ENCODE measurements at places on chromosomes 12 and 14.

DNA sequence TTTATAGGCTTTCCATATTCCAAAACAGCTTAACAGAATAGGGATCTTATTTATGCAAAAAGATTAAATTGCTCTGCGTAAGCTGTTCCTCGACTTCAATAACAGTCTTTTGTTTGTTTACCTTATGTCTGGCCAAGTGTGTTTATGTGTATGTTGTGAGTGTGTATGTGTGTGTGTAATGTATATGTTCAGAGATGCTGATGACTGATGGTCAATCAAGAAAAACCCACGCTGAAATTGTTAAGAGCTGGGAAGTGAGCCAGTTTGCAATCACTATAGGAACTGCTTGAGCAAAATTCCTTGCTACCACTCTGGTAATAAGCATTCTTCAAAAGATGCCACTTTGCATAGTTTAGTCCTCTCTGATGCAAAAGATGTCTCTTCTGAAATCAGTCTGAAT lies 59.6 kb downstream of the PRKD1 start:
- peak; percentile 38 for DNase-seq

DNA sequence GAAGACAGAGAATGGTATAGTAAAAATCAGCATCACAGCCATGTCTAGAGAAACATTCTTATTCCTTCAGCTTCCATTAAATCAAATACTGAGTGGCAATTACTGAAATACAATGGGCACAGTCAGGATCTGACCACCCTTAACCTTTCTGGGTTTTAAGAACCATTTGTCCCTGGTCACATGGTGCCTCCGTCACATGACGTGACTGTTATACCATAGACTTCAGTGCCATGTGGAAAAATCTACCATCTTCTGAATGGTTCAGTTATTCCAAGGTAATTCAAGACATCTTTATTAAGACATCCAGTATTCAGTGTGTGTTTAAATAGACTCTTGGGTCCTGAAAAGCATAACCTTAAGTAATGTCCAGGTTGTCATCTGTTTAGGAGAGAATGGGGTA lies 553.1 kb upstream of the FLRT2 start:
- DNase-seq = no peak

GRCh38 chr12:120067084-120067869 lies 49.3 kb downstream of the RAB35 start:
- no peak for DNase-seq

DNA sequence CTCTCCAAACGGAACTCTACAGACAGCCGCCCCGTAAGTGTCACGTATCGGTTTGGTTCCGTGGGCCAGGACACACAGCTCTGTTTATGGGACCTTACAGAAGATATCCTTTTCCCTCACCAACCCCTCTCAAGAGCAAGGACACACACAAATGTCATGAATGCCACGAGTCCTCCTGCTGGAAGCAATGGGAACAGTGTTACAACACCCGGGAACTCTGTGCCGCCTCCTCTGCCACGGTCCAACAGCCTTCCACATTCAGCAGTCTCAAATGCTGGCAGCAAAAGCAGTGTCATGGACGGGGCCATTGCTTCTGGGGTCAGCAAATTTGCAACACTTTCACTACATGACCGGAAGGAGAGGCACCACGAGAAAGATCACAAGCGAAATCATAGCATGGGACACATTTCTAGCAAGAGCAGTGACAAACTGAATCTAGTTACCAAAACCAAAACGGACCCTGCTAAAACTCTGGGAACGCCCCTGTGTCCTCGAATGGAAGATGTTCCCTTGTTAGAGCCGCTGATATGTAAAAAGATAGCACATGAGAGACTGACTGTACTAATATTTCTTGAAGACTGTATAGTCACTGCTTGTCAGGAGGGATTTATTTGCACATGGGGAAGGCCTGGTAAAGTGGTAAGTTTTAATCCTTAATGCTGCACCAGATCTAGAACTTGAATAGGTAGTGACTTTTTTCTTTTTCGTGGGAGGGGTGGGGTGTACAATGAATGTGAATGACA lies 69.7 kb downstream of the WDR20 start:
- no peak for DNase-seq

- DNase-seq = no peak
Observed at GRCh38 chr12:104740668-104741067, 217.4 kb downstream of the SLC41A2 start.

DNA sequence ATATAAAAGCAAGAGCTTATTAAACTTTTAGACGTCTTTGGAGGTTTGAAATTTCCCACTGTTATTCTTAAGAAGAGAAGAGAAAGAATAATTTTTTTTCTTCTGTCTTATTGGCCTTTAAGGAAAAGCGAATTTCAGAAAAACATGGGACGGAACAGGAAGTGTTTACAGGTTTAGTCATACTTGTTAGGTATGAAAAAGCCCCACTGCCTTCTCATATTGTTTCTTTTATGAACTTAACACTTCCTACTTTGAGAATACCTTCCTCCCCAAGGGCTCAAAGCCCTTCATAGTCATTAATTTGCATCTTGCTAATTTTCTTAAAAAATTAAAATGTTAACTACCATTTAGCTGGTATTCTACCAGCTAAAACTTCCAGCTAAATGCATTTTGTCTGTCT lies 82.0 kb downstream of the ETV6 start:
- DNase-seq = no peak

- DNase-seq = no peak
Observed at GRCh38 chr14:106551265-106551664, 1024.9 kb downstream of the TMEM121 start.

- DNase-seq = no peak
Observed at GRCh38 chr12:75943730-75944096, 87.9 kb downstream of the PHLDA1 start.

DNA sequence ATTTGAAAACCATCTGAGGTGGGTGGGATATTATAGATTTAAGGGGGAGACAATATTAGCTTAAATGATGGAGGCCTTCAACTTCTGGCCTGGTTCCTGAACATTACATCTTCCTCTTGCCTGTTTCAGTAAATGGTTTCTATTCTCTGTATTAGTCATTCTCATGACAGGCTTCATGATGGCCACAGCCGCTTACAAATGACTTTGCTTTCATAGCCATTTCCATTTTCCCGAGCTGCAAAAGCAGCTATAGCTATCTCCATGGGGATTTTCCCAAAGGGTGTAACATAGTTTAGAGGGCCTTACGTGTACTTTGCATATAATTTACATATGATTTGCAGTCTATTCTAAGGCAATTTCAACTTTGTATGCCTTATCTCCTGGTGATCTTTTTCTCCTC lies 121.8 kb downstream of the NRXN3 start:
- DNase-seq = no peak

DNA sequence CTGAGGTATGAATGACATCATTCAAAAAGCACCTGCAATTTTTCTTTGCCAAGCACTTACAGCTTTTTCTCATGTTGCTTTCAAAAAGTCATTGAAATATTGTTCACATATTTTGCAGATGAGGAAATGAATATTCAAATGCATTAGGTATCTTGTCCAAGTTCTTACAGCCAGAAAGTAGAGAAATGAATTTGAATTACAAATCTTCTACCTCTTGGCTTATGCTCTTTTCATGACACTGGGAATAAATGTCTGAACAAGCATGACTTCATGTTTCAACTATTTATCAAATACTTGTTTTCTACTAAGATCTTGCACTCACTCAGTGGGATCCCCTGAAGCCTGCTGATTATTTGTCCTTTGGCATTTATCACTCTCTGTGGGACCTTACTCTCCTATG lies 267.2 kb upstream of the BTG1 start:
- DNase-seq = no peak

DNA sequence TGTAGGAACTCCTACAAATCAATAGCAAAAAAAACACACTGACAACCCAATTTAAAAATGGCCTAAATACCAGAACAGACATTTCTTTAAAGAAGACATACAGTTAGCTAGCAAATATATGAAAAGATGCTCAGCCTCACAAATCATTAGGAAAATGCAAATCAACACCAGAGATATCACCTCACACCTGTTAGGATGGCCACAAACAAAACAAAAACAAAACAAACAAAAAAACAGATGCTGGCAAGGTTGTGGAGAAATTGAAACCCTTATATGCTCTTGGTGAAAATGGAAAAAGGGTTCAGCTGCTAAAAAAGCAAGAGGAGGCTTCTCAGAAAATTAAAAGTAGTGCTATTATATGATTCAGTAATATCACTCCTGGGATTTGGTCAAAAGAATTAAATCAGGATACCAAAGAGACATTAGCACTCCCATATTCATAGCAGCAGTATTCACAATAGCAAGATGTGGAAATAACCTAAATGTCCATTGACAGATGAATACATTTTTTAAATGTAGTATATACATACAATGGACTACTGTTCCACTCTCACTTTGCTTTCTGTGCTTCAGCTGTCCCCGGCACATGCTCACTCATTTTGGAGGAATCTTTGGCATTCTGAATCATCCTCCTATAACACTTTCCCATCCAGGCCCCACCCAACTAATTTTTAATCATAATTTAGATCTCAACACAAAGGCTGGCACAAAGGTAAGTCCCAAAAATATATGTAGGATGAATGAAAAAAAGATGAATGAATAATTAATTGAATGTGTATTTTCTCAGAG lies 99.1 kb downstream of the SYT1 start:
- no peak for DNase-seq

DNA sequence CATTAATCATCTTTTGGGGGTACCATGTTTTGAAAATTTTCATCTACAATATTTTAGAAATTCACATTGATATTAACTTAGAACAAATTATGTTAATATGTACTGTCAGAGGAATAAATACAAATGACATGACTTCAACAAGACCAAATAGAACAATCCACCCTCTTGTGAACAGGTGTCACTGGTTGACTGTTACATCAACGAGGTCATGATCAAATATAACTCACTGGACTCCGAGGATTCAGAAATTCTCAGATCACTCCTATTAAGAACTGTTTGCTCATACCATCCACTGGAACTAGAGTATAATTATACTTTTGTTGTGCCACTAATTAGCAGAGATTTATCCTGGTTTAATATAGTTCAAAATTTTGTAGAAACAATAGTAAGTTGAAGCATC lies 318.8 kb downstream of the PRKD1 start:
- DNase-seq = no peak
